ENCODE measurements at places on chromosomes 3 and 15.

GRCh38 chr3:65811086-65811761, 227.5 kb downstream of the MAGI1 start:
- no peak for DNase-seq

DNA sequence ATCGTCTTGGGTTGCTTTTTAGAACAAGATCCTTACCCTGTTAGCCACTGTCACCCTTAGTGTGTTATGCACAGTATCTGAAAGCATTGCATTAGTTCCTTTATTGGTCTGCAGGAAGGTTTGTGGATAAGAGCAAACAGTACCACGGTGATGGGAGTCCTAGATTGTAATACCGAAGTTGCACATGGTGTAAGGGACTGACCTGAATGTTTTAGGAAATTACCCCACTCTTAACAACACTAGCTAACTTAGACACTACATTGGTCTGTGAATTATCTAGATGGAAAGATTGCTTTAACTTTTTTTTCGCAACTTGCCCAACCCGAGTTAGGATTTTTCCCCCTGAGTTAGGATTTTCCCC, 1.3 kb downstream of the STT3B start:
- no peak for DNase-seq

DNA sequence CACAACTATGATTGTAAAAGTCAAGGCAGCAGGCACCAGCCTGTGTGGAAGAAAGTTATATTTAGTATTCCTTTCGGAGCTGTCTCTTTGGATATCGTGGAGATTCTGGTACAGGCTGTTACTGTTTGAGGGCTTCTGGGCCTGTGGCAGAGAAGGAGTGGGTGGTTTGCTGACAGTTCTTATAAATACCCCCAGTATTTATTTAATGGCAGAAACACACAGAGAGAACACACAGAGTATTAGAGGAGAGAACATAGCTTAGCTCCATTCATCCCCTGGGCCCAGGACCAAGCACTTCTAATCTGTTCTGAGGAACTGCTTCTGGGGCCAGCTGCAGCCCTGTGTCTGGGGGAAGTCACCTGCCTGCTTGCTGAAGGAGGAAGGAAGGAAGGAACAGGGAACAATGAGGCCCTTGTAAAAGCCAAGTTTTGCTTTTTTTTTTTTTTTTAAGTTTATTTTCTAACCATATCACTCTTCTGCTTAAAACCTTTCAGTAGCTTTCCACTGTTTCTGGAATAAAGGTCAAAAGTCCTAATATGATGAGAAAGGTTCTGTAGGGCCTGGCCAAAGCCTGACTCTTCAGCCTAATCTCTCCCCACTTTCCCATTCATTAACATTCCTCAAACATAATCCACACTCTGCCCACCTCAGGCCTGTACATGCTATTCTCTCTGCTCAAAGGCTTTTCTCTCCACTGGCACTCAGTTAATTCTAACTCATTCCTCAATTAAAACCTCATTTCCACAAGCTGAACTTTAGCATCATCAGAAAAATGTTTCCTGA, 11.8 kb upstream of the PP2D1 start:
- no peak for DNase-seq

DNA sequence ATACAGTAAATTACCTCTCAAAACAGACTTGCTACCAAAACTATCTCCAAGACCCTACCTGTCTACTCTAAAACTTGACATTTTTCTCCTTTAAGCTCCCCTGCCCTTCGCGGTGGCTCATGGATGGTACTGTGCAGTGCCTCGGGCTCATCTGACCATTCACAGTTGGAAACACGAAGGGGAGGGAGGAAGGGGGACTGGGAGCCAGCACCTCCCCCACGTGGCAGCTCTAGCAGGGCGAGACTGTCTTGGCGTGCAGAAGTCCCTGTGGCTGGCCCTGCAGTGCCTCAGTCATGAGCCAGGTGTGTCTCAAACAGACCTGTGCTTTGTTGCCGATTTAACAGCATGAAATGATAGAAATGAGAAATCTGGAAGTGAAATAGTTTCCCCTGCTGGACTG, 372.0 kb downstream of the GABRG3 start:
- DNase-seq, result no peak

- DNase-seq, result no peak
Measured at GRCh38 chr15:89448825-89449224, 47.6 kb downstream of the RHCG start.

DNA sequence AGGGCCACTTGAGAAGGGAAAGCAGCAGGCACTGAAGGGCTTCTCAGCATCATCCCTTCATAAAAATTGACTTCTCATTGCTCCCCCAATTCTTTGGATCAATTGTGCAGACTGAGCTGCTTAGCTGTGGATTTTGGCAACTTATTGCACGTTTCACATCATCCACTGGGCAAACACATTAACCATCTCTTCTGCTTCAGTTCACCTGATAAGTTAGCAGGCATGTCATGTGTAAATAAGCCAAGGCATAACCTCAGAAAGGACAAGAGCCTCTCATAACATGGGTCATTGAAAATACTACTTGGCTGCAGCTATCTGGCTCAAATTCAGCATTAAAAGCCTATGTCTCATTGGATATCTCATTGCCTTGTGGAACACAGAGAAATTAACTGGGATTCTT, 366.5 kb downstream of the LRRC3B start:
- no peak for DNase-seq

GRCh38 chr15:94610485-94610884, 379.1 kb downstream of the MCTP2 start:
- no peak for DNase-seq

Data from NCI-H2171 (cell line).